ENCODE measurements at places on chromosomes 7 and 10.

DNA sequence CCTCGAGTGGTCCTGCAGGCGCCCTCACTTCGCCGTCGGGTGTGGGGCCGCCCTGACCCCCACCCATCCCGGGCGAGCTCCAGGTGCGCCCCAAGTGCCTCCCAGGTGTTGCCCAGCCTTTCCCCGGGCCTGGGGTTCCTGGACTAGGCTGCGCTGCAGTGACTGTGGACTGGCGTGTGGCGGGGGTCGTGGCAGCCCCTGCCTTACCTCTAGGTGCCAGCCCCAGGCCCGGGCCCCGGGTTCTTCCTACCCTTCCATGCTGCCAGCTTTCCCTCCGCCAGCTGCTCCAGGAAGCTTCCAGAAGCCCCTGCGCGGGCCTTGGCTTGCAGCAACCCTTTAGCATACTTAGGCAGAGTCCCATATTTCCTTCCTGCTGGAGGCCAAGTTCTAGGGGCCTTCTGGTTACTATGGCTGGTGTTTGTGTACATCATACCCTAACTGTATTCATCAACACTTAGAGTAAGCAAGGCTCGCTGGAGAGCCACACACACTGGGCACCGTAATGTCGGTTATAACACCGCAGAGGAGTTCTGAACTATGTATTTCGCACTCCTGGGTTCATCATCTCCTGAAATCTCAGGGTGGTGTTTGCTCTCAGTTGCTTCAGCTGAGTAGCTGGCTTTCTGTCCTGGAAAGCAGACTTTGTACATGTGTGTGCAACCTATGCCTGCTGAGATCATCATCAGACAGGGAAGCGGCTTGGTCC, 471 bp downstream of the MGMT start:
- no peak for DNase-seq

DNA sequence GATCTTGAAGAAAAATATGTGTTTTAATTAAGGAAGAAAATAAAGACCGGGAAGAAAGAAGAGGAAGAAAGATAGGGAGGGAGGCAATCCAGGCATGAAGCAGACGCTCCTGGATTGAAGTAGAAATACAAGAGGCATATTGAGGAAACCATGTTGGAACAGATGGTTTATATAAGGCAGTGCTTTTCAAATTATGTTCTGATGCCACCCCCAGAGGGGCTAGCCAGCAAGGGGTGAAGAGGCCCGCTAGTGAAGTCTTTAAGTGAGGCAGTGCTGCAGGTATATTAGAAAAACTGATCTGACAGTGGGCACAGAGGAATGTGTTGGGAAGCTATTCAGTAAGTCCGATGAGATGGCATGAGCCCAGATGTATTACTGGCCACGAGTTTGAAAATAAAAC, 40.1 kb downstream of the REEP3 start:
- DNase-seq: no peak

- DNase-seq: no peak
Observed at GRCh38 chr7:67251986-67252558, 255.4 kb downstream of the TYW1 start.

DNA sequence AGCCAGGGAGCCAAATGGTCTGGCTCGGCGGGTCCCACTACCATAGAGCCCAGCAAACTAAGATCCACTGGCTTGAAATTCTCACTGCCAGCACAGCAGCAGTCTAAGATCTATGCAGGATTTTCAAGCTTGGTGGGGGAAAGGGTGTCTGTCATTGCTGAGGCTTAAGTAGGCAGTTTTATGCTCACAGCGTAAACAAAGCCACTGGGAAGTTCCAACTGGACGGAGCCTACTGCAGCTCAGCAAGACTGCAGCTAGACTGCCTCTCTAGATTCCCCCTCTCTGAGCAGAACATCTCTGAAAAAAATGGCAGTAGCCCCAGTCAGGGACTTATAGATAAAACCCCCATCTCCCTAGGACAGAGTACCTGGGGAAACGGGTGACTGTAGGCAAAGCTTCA, 277.6 kb upstream of the PHF14 start:
- DNase-seq: no peak

DNA sequence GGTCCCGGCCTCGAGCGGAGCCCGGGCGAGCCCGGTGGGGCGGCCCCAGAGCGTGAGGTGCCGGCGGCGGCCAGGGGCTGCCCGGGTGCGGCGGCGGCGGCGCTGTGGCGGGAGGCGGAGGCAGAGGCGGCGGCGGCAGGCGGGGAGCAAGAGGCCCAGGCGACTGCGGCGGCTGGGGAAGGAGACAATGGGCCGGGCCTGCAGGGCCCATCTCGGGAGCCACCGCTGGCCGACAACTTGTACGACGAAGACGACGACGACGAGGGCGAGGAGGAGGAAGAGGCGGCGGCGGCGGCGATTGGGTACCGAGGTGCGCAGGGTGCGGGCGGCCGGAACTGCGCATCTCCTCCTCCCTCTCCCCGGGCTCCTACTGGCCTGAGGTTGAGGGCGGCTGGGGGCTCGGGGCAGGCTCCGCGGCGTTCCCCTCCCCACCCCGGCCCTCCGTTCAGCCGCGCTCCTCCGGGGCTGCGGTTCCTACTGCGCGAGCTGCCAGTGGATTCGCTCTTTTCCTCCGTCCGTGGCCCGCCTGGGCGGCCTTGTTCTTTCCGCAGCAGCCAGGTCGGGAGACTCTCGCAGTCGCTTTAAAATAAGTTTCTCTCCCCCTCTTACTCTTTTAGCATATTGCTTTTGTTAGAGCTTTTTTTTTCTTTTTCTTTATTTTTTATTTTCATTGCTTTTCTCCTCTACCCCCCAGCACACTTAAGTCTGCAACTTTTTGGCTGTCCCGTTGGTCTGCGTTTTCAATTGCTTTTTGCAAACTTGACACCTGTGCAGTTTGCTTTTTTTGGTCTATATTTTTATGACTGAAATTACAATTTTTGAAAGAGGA, 600 bp downstream of the SIRT1 start:
- DNase-seq: peak; percentile 80

DNA sequence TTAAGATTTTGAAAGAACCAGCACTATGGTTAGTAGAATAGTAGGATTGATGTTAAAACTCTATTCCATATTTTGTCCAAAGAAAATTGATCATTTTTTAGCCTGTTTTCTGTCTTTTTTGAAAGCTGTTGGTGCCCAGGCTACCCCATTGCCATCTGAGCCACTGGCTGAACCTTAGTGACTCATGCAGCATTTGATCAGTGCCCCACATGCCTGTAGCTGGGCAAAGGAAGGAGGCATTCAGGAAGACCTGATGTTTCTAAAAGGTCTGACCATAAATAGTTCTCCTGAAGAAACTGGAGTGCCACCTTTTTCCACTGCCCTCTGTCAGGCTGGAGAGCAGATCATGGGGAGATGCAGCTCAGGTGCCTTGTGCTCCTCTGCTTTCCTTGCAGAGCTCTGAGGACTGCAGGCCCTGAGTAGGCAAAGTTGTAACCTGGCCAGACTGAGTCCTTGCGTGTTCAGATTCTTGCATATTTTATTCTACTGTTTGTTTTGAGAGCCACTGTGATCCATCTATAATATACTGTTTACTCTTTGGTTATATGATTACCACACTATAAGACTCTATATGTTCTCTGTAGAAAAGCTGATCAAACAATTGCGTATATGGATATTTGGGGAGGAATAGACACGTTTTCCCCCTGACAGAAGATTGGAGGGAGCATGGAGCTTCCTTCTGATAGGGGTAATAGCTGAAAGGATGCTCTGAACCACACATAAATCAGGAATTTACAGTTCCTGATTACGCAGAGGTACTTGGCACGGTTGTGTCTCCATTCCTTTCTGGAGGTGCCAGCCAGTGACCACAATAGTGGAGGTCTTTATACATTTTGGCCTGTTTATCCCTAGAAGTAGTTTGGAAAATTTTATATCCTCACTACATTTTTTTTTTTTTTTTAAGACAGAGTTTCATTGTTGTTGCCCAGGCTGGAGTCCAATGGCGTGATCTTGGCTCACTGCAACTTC, 48.9 kb upstream of the GJD4 start:
- no peak for DNase-seq

DNA sequence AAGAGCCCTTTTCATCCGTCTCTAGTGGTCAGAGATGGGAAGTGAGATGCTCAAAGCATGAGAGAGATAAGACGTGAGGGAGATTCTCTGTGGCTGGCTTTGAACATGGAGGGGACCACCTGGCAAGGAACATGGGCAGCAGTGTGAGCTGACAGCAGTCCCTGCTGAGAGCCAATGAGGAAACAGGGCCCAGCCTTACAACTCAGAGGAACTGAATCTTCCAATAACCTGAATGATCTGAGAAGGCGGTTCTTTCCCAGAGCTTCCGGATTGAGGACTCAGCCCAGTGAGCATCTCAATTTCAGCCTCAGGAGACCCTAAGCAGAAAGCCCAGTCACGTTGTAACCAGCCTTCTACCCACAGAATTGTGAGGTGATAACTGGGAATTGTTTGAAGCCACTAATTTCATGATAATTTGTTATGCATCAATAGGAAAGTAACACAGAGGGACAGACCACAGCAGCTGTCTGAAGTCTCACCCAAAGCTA, 33.9 kb upstream of the IKZF1 start:
- no peak for DNase-seq

DNA sequence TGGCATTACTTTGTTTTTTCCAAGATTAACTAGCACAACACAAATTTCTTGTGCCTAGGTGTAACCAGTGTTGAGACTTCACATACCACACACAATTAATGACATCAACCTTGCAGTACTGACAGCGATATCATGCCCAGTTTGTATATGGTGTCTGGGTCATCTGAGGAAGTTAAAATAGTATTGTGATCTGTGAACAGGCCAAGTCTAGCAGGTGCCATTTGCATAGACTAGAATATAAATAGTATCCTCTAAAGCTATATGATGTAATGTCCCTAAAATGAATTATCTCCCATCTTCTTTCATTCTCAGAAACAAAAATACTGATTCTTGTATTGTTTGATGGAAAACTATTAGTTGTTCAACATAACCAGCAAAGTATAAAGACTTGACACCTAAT, 175.8 kb upstream of the KAT6B start:
- DNase-seq: no peak

- DNase-seq: no peak
Observed at GRCh38 chr7:104142147-104142546, 65.7 kb downstream of the ORC5 start.

DNA sequence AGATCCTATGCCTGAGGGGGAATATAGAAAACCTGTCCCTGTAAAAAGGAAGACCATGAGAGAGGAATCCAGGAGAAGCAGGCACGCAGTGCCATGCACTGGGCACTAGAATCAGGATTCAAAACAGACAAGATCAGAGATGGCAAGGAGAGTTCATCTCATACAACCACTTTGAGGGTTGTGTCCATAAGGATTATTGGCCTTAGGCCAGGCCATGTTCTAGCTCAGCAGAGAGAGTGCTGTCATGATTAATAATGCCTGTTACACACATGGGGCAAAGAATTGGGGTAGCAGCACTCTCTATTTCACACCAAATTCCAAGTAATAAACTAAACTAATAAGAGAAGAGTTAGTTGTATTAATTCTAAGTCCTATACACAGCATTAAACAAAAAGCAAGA, 29.1 kb downstream of the EZH2 start:
- DNase-seq: no peak

GRCh38 chr10:130654726-130655125, 518.5 kb downstream of the GLRX3 start:
- peak; percentile 16 for DNase-seq

- DNase-seq: no peak
Observed at GRCh38 chr10:112335111-112335867, 38.6 kb upstream of the ACSL5 start.

DNA sequence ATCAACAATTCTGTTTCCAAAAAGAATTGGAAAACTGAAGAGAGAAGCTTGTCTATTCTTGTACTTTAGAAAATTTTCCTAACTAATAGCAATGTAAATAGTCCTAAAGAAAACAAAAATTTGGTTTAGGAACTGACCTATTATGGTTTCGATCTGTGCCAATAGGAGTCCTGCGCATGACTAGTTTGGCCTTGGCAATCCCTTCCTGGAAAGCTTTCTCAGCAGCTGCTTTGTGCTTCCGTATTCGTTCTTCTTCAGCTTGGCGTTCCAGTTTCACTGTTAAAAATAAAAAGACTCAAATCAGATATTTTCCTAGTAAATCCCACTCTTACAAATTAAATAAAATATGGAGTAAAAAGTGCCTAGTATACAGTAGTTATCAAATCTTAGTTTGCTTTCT, 36.6 kb downstream of the FZD9 start:
- no peak for DNase-seq

DNA sequence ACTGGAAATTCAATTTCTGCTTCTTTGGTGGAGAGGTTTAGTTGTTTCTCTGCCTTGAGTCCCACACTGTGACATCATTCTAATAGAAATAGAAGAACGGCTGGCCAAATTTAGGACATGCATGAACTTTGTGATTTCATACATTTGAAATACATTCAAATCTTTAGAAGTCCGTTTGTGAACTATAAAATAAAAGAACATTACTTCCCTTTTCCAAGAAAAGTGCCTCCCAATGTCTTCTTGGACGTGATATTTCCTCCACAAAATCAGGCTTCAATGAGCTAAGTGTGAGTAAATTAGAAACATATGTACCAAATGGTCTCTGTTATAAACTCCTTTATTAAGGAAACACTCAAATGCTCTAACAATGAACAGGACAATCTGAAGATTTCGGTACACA, 314.5 kb upstream of the AKR1E2 start:
- no peak for DNase-seq

DNA sequence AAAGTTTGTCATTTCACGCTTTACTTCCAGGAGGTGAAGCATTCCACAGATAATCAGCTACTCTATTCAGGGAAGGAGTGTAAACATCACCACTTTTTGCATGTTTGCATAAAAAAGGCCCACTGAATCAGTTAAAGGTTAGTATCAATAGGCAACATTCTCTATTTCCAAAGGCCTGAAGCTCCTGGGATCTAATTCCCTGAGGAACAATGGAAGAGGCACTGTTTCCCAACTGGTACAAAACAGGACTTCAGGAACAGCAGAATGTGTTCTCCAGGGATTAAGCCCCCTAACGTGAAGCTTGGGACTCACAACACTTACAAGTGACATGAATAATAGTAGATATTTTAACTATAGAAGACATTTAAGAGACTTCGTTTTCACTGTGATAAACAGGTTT, 6.1 kb downstream of the LRRN3 start:
- no peak for DNase-seq

DNA sequence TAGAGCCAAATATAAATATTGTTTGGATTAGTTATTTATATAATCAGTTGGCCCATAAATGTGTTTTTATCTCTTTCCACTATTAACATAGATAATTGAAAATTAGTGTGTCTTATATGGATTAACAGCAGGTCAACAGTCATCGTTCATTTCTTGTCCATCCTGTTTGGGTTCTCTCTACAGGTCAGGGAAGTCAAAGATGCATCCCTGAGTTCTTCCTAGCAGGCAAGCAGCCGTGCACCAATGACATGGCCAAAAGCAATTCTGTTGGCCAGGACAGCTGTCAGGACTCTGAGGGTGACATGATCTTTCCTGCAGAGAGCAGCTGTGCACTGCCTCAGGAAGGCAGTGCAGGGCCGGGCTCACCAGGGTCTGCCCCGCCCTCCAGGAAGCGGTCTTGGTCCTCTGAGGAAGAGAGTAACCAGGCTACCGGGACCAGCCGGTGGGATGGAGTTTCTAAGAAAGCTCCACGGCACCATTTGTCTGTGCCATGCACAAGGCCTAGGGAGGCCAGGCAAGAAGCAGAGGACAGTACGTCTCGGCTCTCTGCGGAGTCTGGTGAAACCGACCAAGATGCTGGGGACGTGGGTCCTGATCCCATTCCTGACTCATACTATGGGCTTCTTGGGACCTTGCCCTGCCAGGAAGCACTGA, 15.9 kb downstream of the FBH1 start:
- no peak for DNase-seq

- no peak for DNase-seq
Observed at GRCh38 chr10:54940418-54940817, 139.4 kb upstream of the PCDH15 start.

- DNase-seq: no peak
Observed at GRCh38 chr7:100835903-100836811, 8.8 kb upstream of the EPHB4 start.

GRCh38 chr10:29157321-29157720, 131.5 kb upstream of the LYZL1 start:
- DNase-seq: no peak
